ENCODE measurements at places on chromosomes 6 and 20.
A peak's percentile ranks its signal among the peaks of the same experiment; 100 is the strongest.

DNA sequence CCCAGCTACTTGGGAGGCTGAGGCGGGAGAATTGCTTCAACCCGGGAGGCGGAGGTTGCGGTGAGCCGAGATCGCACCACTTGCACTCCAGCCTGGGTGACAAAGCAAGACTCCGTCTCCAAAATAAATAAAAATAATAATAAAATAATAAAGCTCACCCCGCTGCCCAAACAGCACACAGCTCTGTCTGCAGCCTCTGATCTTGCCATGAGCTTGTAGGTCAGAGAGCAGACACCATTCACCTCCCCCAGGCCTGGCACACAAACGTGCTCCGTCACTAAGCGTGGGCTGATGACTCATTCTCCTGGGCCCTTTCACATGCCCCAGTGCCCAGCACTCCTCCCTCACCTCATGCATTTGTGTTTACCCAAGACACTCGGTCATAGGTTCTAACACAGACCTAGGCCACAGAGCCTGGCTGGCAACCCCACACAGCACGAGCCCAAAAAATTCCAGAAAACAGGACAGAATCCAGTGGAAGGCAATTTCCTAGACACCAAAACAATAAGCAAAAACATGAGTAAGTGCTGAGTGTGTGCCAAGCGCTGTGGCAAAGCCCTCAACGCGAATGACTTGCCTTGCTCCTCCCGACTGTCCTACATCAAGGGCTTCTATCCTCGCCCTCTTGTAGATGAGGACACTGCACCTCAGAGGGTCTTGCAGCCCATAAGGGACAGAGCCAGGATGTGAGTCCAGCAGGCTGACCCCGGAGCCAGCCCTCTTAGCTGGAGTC, 18.0 kb downstream of the ATP9A start:
- DNase-seq = peak; percentile 82

DNA sequence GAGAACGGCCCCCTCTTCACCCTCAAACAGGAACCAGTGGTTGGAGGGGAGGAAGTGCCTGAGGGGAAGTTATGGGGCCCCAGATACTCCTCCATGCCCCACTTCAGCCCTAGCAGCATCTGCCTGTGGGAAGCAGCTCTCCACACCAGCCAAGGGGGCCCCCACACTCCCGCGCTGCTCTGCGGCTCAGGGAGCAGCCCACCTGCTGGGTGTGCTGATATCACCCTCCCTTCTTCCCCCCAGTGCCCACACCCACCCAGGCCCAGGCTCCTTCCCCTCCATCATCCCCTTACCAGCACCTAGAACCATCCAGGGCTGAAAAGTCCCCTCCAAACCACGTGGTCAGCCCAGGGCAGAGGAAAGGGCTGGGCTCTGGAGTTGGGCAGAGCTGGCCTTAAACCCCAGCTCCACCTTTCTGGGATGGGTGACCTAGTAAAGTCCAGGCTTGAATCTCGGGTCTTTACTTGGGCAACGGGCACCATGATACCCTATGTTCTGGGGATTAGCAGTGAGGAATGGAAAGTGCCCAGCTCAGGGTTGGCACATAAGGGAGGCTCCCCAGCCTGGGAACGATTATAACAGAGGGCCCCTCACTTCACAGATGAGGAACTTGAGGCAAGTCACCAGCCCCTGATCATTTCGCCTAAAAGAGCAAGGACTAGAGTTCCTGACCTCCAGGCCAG, 663 bp downstream of the LST1 start:
- no peak for DNase-seq

DNA sequence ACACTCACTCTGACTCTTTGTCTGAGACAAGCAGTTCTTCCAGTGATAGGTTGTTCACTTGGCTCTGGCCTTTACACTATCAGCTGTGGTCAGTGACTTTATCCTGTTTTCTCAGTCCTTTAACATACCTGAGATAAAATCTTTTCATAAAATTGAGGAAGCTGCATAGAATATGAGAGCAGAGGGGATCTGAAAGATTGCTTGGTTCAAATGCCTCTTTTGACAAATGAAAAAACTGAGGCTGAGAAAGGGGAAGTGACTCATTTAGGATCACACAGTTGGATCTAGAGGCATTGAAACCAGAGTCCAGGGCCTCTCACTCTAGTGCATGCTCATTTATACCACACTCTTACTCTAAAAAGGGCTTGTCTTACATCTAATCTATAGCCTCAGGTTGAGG, 277.0 kb upstream of the TBX18 start:
- DNase-seq = no peak

DNA sequence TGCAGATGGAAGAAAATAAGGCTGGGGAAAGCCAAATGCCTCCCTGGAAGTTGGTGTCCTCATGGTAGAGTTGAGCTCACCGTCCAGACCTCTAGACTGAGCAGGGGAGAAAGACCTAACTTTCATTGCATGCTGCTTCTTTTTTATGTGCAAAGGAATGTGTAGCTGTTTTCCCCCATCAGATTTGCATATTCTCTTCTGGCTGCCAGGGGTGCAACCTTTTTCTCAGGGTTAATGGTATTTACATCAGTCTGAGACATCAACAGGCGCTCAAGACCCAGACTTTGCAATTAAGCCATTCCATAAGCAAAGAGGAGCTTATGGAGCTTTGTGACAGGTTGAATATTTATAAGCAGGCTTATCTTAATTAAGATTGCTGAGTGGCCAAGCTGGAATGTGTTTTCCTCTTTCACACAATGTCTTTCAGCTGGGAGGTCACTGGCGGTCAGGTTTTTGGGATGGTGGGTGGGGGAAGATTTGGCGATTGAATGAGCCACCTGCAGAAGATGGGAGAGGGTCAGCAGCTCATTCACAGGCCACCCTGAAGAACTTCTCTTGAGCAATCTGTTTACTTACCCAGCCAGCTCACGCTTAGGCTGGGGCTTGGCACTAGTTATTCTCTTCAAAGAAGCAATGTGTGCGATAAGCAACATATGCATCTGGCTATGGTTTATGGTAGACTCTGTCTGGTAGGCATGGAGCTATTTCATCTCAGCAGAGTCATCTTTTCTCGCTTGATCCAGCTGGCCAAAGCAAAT, 88.6 kb downstream of the SCP2D1 start:
- DNase-seq = no peak

DNA sequence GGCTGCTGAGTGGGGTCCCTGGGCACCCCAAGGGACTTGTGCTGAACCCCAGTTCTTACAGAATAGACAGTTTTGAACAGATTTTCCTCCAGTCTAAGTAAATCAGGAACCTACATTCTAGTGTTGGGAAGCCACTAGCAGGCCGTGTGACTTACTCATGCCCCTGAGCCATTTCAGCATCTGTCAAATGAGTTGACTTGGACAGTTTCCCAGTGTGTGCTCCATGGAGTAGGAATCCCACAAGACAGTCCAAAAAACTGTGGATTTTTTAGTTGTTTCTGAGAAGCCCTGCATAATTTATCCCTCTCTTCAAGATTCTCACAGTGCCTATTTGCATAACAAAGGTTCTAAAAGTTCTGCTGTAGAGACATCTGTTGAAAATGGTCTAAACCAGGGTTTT, 2.1 kb downstream of the GABRR2 start:
- peak; percentile 54 for DNase-seq

GRCh38 chr6:53391170-53391569, 42.4 kb upstream of the ELOVL5 start:
- no peak for DNase-seq

DNA sequence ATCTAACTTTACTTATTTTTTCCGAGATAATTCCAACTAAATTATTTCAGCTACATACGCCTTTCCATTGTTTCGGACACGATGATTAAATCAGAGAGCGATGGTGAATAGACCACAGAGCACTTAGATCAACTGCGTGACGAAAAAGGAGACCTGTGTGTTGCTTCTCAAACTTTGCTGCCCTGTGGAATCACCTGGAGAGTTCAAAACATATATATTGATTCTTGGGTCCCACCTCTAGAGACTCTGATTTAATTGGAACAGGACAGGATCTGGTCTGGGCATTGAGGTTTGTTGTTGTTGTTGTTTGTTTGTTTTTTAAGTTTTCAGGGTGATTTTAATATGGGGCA, 401 bp upstream of the TNFRSF21 start:
- DNase-seq = no peak

All from adrenal gland (tissue), 19 donors.